ENCODE measurements at places on chromosomes 5 and 9.

- DNase-seq = no peak
Measured at GRCh38 chr5:81590498-81591384, 160.2 kb downstream of the SSBP2 start.

DNA sequence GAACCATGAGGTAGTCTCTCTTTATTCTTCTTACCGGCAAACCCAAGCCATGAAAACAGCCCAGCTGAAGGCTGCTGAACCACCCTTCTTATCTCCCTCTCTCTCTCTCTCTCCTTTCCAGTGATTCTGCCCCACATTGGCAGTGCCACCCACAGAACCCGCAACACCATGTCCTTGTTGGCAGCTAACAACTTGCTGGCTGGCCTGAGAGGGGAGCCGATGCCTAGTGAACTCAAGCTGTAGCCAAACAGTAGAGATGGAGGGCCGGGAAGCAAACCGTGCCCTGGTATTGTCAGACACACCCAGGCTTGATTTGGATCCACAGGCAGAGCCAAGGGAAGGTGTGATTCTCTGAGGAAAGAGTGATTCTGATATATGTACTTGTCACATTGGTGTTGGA, 14.0 kb downstream of the GRHPR start:
- no peak for DNase-seq

GRCh38 chr5:1062761-1063568, 48.9 kb downstream of the SLC12A7 start:
- no peak for DNase-seq

DNA sequence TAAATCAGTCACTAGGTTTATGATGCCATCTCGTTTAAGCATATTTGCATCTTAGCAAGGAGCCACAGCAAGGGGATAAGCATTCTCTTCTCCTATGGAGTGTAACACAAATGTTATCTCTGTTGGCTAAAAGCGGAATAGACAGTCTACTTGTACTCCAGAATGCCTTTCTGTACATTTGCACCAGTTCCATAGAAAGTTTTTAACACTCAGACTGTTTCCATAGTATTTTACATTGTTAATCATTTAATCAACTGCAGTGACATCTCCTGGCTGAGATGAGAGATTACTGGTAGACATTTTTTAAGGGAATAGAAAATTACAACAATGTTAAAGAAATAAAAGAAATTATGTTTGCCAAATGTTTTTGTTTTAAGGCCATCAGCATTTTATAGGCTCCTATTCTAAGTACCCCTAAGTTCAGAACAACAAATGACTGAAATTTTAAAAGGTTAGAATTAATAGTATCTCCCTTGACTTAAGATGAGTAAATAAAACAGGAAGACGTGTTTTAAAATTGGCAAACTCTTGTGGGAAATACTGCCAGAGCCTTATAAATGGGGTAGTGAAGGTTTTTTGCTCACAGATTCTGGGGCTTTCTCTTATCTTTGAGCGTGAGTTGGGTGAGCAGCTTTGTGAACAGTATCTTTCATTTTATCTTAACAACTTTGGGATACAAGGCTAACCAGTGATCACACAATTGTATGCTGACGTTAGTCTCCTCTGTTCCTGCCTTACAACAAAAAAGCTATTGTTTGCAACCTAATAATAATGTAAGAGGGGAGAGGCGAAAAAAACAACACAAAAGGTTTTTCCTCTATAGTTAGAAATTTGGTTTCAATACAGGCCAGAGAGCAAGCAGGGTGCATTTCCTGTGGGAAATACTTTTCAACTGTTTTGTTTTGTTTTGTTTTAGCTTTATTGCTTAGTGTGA, 294.3 kb downstream of the FBXL7 start:
- DNase-seq = no peak

- no peak for DNase-seq
Measured at GRCh38 chr5:158780656-158781237, 319.0 kb downstream of the EBF1 start.

GRCh38 chr5:37717276-37717612, 122.6 kb downstream of the GDNF start:
- DNase-seq = no peak

GRCh38 chr5:99068944-99069650, 140.3 kb upstream of the CHD1 start:
- DNase-seq = no peak

GRCh38 chr5:717143-717542, 24.0 kb upstream of the TPPP start:
- DNase-seq = no peak

DNA sequence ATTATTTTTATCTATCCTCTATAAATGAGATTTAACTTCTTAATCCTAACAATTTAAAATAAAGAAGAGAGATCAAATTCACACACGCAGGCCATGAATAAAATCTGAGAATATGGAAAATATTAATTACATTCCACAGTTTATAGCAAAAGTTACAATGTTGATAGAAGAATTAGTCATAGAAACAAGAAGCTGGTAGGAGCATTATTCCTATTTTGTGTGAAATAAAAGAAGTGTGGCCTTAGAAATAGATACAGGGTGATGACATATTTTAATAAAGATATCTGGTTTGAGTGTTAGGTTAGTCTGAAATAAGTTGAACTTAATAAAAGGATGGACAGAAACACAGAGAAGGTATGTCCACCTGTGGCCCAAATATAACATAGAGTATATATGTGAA, 790.4 kb upstream of the NUDT12 start:
- no peak for DNase-seq

DNA sequence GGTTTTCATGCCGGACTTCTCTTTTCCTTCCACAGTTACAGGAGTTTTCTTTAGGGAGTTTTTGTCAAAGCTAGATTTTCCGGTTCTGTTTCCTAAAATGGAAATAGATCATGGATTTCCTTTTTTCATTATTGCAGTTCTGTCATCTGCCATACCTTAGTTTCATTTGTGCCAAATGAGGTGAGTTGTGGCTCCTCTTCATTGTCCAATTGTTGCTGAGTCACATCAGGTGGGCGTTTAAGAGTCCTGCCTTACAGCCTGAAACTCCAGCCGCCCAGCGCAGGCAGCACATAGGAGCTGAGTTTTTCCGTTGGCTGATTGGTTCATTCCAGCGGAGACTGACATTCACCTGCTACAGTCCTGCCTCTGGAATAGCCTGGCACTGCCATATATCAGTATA, 14.1 kb downstream of the SLC25A25 start:
- DNase-seq = no peak

DNA sequence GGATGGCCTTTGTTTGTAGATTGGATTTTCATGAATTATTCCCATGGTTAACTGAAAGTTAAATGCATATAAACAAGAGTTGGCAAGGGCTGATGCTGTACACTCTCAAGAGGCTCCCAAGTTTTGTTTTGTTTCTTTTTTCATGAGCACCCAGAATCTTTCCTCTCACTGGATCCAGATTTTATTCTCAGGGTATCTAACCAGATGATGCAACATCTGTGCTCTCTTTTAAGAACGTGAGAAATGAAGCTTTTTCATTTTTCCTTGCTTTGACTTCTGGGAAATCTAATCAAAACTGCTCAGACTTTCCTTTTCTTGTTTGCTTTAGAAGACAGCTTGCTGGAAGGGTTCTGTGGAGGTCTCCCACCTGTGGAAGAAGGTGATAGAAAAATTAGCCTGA, 142.7 kb upstream of the SLC12A2 start:
- no peak for DNase-seq

DNA sequence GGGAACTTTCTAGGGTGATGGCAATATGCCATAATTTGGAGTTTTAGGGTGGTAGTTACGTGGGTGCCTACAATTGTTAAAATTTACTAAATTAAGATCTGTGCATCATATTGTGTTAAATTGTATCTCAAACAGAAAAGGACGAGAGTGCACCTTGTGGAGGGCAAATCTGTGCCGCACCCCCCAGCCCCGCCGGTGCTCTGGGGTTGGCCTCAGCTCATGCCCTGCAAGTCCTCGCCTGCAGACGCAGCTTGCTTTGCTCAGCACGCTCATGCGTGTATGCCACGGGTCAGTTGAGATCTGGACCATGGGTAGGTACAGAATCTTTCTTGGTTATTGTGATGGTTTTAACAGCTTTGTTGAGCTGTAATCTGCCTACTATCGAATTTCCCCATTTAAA, 33.7 kb upstream of the FCN1 start:
- no peak for DNase-seq

- no peak for DNase-seq
Measured at GRCh38 chr9:84045481-84046097, 65.0 kb downstream of the RMI1 start.

DNA sequence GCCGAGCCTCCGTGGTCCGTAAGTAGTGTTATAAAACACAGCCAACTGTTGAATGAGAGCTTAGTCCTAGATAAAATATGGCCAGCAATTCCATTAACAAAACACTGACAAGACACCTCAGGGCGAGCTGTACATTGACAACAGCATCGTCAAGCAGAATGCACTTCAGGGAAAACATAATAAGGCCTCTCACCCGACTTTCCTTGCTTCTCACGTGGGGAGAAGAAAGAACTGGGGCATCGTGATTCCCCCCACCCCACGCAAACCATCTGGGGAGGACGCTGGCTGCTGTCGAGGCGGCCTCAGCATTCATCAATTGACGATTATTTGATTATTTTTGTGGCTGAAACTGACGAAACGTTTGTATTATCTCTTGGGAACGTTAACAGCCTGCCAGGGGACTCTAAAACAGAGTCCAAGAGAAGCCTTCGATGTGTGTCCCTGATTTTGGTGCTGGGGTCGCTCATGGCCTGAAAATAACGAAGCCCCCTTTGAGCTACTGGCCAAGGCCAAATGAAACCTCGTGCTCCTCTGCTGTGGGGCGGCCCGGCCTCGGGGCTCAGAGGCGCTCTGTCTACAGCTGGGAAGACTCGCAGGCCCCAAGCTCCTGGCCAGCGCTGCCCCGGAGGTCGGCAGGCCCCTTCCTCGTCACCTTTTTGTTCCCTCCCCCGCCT, 464 bp downstream of the GDF9 start:
- no peak for DNase-seq

DNA sequence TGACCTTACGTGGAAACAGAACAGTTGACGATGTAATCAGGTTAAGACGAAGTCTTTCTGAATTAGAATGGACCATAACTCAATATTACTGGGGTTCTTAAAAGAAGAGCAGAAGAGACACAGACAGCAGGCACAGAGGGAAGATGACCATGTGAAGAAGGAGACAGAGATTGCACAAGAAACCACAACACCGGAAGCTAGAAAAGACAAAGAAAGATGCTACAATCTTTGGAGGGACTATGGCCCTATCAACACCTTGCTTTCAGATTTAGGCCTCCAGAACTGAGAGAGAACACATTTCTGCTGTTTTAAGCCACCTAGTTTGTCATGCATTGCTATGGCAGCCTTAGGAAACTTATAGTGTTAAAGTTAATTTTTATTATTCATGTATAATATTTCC, 27.1 kb downstream of the CDH9 start:
- DNase-seq = no peak

- DNase-seq = no peak
Measured at GRCh38 chr9:76996700-76997099, 22.8 kb upstream of the FOXB2 start.

GRCh38 chr9:127993721-127994120, 12.9 kb upstream of the EEIG1 start:
- no peak for DNase-seq

- DNase-seq = no peak
Measured at GRCh38 chr5:132227235-132227484, 493 bp downstream of the P4HA2 start.

DNA sequence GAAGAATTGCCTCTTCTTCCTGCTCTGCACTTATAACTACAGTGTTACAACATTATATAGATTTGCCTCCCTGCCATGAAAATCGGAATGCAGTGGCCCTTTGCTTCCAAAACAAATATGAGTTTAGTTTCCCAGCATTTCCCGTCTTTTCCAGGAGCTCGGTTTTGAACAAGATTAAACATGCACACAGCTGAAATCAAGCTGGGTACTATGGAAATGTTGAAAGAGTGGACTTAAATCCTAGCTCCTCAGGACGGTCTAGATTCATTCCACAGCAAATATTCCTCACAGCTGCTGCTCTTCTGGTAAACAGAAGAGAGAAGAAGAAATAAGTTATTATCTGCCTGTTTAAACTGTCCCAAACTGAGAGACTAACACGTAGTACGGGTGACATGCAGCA, 161.4 kb downstream of the PIK3R1 start:
- DNase-seq = no peak

GRCh38 chr9:131094015-131094414, 2.3 kb upstream of the AIF1L start:
- no peak for DNase-seq

DNA sequence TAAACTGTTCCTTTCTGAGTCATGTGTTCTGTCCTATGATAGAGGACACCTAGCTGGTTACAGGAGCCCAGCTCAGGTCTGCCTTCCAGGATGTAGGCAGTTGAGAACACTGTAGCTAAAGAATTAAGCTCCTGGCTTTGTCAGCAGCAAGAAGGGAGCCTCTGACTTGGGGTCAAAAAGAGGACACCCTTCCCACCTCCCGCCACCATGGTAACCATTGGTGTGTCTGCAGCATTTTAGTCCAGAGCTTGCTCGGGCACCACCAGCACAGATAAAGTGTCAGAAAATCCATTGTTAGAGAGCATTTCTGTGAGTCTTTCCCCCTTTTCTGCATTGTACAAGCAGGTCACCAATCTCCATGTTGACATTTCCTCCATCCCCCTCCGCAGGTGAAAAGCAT, 181.7 kb downstream of the DOCK8 start:
- no peak for DNase-seq

DNA sequence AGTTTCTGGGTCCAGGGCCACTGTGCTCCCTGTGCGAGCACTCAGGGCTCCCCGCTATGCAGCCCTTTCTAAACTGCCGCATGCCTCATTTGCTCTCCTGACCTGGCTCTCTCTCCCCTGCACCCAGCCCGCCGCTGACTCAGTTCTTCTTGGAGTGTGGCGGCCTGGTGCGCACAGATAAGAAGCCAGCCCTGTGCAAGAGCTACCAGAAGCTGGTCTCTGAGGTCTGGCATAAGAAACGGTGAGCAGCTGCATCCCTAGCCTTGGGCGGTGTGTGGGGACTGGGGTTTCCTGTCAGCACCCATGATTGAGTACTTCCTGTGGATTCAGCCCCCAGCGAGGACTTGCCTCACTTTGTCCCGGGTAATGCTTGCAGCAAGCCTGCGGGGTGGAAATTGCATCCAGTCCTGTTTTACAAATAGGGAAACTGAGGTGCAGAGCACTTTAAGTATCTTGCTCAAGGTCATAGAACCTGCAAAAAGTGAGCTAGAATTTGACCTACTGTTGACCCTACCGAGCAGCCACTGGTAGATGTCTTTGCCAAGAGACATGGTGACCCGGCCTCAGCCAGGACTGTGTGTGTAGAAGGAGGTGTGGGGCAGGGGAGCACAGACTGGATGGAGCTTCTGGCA, 27.9 kb downstream of the USP20 start:
- DNase-seq = peak; percentile 32

GRCh38 chr9:113646946-113647914, 183.7 kb downstream of the RGS3 start:
- no peak for DNase-seq

GRCh38 chr9:79663878-79664277, 92.1 kb downstream of the TLE4 start:
- no peak for DNase-seq

GRCh38 chr5:40669606-40670390, 9.9 kb upstream of the PTGER4 start:
- DNase-seq = no peak
